ENCODE measurements at places on chromosomes 6 and 20. TPM values are rescaled to one million over a fixed set of nuclear protein-coding genes. Genes with fewer than 3 reads are reported as not detected.

MCHR2 gene
- total RNA-seq = not detected

GRCh38 chr20:11553603-11554002 lies 364.1 kb upstream of the BTBD3 start:
- DNase-seq = no peak

DNA sequence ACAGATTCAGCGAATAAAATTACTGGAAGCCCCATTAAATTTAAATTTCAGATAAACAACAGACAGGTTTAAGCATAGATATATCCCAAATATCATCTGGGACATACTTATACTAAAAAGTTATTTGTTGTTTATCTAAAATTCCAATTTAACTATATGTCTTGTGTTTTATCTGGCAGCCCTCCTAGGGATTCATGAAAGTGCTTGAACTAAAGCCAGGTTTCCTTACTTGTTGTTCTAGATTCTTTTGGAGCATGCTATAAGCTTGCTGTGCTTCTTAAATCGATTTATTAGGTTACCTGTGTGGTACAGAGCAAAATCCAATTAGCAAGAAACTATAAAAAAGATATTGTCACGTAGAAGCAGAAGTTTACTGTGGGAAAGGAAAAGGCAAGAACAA lies 202.5 kb upstream of the GMDS start:
- DNase-seq = no peak

GRCh38 chr20:15923030-15923776 lies 650.0 kb downstream of the KIF16B start:
- no peak for DNase-seq

GRCh38 chr20:23397961-23398360 lies 23.3 kb downstream of the NAPB start:
- DNase-seq = no peak

DNA sequence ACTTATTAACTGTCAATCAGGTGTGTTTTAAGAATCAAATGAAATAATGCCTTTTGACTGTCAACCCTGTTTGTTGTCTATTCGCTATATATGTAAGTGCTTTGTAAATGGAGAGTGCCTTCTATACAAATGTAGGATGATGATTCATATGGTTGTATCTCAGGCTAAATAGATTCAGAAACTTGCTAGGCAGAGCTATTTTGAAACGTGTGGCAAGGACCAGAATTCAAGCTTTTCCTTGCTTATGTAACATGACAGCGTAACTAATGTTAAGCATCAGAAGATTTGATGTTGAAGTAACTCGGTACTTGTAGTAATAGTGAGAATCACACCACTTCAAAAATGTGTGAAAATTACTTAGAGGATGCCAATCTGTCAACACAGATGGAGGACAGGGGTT lies 3.4 kb downstream of the OGFRL1 start:
- no peak for DNase-seq

- no peak for DNase-seq
These were observed 5.3 kb upstream of the FBXO9 start for GRCh38 chr6:53059648-53060589.

NKX2-4 gene
- total RNA-seq = not detected

FITM2 gene
- total RNA-seq = 14.3 TPM

GHRH gene
- not detected for total RNA-seq
